ENCODE measurements at places on chromosomes 16 and 17.

DNA sequence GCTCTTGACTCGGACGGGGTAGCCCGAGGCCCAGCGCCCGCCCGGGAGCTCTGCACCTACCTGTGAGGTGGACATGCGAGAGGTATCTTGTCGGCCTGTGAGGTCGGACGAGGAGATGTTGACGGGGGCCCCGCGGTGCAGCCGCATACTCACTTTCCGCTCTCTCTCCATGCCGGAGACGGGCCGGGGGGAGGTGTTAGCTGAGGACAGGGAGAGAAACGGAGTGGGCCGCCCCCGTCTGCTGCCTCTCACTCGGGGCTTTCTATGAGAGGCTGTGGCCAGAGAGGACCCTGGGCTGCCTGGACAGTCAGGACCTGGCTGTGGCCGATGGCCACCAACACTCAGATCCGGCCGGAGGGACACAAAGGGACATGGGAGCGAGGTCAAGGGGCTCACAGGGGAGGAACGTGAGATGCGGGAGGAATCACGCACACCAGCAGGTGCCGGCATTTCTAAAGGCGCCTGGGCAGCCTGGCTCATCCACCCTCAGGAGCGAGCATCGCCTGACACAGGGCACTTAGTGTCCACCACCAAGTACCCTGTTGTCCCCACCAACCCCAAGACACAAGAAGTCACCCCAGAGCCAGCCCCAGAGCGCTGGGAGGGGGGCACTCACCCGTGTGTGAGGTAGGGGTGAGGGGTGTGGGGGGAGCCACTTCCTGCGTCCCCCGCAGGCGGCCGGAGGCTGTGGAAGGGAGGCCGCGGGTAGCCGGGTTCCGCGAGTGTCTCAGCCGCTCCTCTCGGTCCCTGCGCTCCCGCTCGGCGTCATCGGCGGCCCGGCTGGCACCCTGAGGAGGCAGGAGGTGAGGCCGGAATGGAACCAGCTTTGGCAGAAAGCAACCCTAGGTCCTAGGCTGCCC lies 20.2 kb downstream of the SLC16A3 start:
- DNase-seq = no peak

DNA sequence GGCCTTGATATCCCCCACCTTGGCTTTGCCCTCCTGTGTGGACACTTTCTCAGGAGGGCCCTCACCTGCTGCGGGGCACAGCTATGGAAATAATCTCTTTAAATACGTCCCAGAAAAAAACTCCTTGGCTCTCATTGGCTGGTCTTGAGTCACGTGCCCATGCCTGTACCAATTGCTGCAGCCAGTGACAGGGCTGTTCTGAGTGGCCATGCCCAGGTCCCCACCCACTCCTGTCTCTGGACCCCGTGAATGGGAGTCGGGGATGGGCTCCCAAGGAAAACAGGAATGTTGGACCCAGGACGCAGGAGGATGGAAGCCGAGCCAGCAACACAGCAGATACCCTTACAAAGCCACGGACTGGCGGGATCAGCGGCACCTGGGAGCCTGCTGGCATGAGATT lies 53.1 kb upstream of the CDR2 start:
- DNase-seq = no peak

GRCh38 chr17:37527249-37527851 lies 37.7 kb downstream of the DUSP14 start:
- peak; percentile 80 for DNase-seq

GRCh38 chr16:2768403-2769089 lies 8.5 kb downstream of the ELOB start:
- DNase-seq = no peak

GRCh38 chr17:74259667-74260524 lies 14.1 kb upstream of the DNAI2 start:
- no peak for DNase-seq

GRCh38 chr16:11671676-11672075 lies 3.4 kb downstream of the SNN start:
- DNase-seq = no peak

GRCh38 chr17:80876950-80877728 lies 114.5 kb upstream of the CHMP6 start:
- DNase-seq = no peak

DNA sequence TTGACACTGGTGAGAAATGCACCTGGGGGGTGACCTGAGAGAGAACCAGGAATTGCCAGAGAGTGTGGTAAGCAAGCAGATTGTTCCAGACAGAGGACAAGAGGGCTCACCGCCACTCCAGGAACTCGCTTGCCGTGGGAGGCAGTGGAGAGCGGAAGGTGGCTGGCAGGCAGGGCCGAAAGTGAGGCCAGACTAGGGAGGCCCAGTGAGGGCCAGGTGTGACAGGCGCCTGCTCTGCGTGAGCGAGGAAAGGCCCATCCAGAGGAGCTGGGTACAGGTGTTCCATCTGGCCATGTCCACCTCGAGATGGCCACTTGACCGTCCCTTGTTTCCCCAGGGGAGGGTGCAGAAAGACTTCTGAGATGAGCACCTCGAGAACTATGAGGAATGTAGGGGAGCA lies 11.9 kb upstream of the MYO15B start:
- DNase-seq = no peak

GRCh38 chr17:70938336-70938735 lies 769.0 kb downstream of the KCNJ2 start:
- no peak for DNase-seq

DNA sequence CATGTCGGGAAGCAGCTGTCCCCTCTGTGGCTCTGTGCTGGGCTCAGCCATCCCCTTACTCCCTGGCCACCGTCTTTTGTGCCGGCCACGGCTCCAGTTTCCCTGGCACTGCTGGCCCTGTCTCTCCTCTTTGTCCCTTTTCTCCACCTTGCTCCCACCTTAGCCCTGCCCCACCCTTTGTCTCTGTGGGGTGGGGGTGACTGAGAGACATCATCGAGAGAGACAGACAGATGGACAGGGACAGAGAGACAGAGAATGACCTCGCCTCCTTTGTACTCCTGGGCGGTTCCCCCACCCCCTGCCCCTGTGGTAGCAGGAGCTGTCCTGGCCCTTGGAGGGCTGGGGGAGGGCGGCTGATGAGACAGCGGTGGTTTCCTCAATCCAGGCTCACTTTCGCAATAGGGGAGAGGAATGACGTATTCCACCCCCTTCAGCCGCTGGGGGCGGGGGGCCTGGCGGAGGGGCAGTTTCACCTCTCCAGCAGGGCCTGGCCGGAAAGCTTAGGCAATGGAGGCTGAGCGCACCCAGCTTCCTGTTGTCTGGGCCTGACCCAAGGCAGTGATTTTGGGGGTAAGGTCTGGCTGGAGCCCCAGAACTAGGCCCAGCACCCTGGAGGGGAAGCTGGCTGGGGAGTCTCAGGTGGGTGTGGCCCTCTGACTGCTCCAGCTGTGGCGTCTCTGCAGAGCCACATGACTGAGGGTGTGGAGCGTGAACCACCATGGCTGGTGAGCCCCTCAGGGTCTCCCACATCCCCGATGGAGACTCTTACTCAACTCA lies 7.3 kb downstream of the FMNL1 start:
- DNase-seq = peak; percentile 91

- DNase-seq = no peak
These were observed 22.8 kb upstream of the SLC5A11 start for GRCh38 chr16:24822974-24823373.

DNA sequence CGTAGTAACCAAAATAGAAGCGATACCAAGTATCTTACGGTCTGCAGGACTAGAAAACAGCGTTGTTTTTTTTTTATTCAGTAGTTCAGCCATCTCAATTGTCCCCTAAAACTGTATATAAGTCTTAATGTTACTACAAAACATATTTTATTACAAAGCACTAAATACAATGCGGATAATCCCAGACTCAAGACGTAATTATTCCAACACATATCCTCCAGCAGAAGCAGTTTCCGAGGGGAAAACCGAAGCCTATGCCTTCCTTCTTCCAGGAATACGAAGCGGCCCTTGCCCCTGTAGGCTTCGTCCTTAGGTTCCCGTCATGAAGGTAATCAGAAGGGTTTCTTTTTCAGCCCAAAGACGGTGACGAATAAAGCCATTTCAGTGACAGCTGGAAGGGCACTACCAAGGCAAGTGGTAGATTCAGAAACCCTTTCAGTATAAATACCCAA lies 2.3 kb downstream of the TMEM107 start:
- no peak for DNase-seq

- no peak for DNase-seq
These were observed 23.1 kb downstream of the KDM8 start for GRCh38 chr16:27226476-27226875.

- DNase-seq = peak; percentile 25
These were observed 227.3 kb downstream of the COPRS start for GRCh38 chr17:31631766-31632165.

DNA sequence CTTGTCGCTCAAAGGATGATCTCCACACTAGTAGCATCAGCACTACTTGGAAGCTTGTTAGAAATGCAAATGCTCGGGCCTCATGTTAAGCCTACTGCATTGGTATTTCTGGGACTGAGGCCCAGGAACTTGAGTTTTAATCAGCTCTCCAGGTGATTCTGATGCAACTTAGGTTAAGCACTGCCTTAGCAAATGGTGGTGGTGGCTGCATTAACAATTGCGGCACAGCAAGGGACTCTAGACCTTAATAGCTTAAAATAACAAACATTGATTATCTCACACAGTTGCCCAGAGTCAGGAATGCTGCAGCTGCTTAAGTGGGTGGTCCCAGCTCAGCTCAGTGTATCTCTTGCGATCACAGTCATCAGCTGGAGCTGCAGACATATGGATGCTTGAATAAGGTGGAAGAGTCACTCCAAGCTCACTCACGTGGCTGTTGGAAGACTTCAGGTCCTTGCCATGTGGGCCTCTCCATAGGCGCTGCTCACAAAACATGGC lies 25.8 kb downstream of the HS3ST3A1 start:
- no peak for DNase-seq

DNA sequence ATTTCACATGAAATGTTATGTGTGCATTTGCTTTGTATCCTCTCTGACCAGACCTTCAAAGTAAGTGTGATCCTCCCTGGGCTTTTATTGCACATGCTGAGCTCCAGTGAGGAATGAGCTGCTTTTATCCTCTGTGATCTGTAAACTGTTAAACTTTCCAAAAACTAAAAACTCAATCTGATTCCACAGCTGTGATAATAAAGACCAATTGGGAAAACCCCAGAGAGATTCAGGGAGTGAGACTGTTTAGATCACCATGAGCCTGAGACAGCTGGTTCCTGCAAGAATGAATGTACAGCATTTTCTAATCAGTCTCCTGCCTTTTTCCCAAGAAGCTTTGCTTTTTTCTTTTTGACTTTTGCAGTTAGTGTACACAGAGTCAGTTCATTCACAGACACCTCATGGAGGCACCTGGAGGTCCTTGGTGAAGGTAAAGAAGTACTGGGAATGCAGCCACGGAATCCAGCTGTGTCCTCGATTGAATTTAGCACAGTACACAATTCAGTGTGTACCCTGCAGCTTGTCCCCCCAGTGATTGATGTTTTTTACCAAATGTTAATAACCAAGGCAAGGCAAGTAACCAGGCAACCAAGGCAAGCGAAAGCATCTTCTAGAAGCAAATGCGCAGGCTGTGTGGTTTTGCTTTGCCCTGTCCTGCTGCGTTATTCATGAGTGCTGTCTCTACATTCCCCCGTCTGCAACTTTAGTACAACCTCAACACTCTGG lies 182.6 kb downstream of the LGALS9B start:
- peak; percentile 15 for DNase-seq

- no peak for DNase-seq
These were observed 33.7 kb downstream of the PEMT start for GRCh38 chr17:17557796-17558195.

GRCh38 chr17:14901376-14901775 lies 363.8 kb downstream of the PMP22 start:
- no peak for DNase-seq

DNA sequence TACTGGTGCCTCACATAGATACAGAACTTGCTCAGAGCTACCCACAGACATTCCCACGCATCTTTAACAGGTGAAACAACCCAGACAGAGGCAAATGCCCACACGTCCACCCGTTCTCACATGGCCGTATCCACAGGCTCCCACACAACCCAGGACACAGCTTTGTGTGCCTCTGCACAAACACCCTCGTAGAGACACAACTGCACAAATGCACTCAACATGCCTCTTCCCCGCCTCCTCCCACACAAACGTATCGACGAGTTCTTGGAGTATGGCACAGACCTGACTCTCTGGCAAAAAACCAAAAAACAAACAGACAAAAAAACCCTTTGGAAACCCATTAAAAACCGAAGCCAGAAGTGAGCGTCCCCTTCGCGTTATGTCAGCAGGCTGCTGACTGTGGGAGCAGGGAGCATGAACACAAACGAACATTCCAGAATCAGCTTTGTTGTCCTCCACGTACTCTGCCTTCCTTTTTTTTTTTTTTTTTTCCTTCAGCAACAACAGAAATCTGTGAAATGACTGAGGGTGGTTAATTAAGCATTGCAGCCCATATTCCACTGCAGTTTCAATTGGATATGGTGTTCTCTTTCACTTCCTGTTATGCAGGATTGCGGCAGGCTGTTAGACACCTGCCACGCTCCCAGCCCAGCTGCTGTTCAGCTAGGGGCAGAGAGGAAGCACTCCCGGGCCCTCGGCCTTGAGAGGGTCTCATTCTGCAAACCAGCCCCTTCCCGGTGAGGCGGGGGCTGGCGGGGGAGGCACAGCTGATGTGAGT lies 313.7 kb downstream of the MAF start:
- DNase-seq = no peak

DNA sequence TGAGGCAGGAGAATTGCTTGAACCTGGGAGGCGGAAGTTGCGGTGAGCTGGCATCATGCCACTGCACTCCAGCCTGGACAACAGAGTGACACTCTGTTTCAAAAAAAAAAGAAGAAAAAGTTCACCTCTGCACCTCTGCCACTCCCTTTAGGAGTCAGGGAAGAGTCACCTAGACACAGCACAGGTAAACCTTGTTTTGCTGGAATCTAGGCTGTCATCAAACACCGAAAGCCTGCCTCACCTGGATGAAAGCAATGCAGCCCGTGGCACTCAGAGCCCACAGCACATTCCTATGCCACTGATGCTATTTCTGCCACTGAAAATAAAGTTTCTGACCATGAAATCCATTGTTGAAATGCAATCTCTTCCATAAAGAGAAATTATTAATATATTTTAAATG lies 22.2 kb downstream of the CFAP52 start:
- no peak for DNase-seq

- DNase-seq = no peak
These were observed 2.8 kb downstream of the IRX5 start for GRCh38 chr16:54933281-54934011.

DNA sequence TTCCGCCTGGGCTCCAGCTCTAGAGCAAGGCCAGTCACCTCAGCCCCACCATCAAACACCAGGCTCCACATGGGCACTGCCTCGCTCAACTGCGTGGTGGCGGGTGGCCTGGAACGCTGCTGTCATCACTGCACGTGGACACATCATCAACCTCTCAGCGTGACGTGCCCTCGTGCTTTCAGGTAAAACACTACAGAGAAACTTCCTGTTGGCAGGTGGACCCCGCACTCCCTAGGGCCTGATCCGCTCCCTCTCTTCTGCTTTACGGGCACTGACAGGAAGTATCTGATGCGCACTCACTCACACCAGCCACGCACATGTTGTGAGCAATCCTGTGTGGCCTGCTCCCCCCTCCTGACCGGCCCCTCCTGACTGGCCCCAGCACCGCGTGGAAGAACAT lies 87.4 kb downstream of the ANKRD11 start:
- no peak for DNase-seq

Measured in adipocyte (in vitro differentiated cells).